ENCODE measurements at places on chromosomes 11 and 22.

DNA sequence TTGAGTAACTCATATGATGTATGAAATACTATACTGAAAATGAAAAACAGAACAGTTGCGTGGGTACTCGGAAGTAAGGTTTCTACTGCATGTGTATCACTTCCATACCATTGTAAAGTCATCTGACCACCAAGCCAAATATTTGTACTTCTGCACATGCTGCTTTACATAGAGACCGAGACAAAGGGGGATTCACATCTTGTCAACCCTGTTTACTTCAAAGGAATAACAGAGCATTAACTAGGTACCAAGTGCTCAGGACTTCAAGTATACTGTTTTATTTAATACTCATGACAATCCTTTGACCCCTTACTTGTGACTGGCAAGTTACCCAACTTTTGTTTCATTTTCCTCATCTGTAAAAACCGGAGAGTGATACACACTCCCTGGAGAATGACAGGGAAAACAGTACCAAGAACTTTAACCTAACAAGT, 9.9 kb downstream of the MAPK1 start:
- H3K27ac ChIP-seq, result no peak overlapping the region
- H3K4me1 ChIP-seq, result peaks cover 74% of the 10 kb centered on the region
- no peak overlapping the region for H3K4me3 ChIP-seq
- no peak for DNase-seq

DNA sequence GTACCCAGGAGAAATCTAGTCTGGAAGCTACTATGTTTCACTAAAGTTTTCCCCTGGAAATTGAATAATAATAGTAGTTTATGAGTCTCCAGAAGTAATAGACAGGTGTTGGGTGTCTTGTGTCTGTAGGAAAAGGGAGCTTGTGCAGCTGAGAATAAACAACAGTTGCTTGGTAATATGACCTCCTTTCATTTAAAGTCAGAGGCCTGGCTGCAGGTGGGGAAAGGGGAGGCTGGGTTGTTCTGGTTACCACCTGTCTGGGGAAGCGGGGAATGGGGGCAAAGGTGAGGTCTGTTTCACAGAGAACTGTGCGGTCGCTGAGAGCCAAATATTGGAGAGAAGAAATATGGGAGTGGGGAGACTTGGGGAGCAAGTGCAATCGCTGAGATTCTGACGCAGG, 3.3 kb upstream of the GRAMD1B start:
- no peaks in the 10 kb centered on the region for H3K36me3 ChIP-seq
- no peaks in the 10 kb centered on the region for H3K27me3 ChIP-seq
- no peak for DNase-seq
- H3K27ac ChIP-seq, result no peak overlapping the region

- no peak overlapping the region for H3K4me3 ChIP-seq
- no peaks in the 10 kb centered on the region for H3K4me1 ChIP-seq
- DNase-seq, result no peak
- H3K36me3 ChIP-seq, result no peaks in the 10 kb centered on the region
These were observed 67.2 kb downstream of the CECR2 start for GRCh38 chr22:17436382-17436980.

DNA sequence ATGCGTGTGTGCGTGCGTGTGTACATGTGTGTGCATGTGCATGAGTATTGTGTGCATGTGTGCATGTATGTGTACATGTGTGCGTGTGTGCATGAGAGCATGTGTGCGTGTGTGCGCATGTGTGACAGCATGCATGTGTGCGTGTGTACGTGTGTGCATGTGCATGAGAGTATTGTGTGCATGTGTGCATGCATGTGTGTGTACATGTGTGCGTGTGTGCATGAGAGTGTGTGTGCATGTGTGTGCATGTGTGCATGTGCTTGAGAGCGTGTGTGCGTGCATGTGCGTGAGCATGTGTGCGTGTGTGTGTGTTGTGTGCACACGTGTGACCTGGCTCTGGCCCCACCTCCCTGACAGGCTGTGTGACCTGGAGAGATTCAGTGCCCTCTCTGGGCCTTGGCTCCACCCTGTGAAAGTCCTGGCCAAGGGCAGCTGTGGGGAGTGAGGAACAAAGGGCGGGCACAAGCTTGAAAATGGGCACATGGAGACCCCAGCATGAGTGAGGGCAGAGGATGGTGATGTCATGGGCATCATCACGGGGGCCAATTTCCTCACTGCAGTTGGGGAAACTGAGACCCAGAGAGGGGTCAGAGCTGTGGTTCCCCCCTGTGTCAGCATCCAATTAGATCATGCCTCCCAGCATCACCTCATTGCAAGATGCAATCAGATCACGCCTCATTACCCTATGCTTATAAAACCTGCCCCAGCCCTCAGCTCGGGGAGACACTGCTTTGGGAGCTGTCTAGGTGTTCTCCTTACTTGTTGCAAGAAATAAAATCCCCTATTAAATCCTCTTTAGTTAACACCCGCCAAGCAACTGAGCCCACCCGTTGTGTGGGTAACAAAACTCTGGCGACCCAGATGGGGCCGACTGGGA, 658 bp downstream of the ACY3 start:
- no peaks in the 10 kb centered on the region for H3K27me3 ChIP-seq
- peak overlapping the region; percentile 64 for H3K27ac ChIP-seq
- no peaks in the 10 kb centered on the region for H3K36me3 ChIP-seq
- H3K4me1 ChIP-seq, result peaks cover 44% of the 10 kb centered on the region
- H3K4me3 ChIP-seq, result peak overlapping the region; percentile 61

- no peak for DNase-seq
- H3K4me1 ChIP-seq, result no peaks in the 10 kb centered on the region
- H3K27me3 ChIP-seq, result no peaks in the 10 kb centered on the region
- no peaks in the 10 kb centered on the region for H3K36me3 ChIP-seq
- H3K27ac ChIP-seq, result no peak overlapping the region
- H3K4me3 ChIP-seq, result no peak overlapping the region
These were observed 55.0 kb upstream of the DEPDC7 start for GRCh38 chr11:32960553-32961164.

- H3K27me3 ChIP-seq, result no peaks in the 10 kb centered on the region
- DNase-seq, result no peak
- no peaks in the 10 kb centered on the region for H3K36me3 ChIP-seq
- no peak overlapping the region for H3K27ac ChIP-seq
These were observed 32.1 kb downstream of the RAB30 start for GRCh38 chr11:83039566-83039965.

- H3K36me3 ChIP-seq, result no peaks in the 10 kb centered on the region
- DNase-seq, result no peak
- no peak overlapping the region for H3K4me3 ChIP-seq
- H3K27ac ChIP-seq, result no peak overlapping the region
These were observed 444.4 kb downstream of the DLG2 start for GRCh38 chr11:85182441-85183387.

DNA sequence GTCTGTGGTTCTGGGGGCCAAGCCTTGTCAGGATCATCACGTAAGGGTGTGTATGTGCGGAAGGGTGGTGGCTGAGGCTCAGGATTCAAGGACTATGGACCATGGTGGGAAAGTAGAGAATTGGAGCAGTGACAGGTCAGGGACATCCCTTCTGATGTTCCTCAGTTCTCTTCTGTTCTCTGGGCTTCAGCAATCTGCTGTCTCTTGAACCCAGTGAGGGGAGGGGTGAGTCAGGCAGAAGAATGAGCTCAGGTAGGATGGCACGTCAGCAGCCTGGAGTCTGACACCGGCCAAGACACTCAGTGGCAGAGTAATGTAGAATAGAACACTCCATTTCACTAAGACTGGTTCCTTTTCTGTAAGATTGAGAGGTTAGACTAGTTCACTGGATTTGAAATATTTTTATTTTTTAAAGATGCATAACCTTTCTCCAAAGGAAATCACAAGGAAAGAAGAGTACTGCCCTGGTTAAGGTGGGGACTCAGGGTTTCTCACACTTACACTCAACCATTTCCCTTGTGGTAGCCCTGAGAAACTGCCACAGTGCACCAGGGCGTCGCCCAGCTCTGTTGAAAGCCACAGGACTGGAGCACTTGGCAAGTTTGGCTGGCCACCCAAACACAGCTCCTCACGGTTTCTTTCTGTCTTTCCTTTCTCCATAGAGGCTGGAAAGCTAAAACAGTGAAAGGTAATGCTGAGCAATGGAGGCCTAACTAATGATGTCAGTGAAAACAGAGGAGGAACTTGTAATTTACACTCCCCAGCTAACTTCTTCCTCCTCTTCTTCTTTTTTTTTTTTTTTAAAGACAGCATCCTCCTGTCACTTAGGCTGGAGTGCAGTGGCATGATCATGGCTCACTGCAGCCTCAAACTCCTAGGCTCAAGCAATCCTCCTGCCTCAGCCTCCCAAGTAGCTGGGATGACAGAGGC, 23.1 kb upstream of the MICAL2 start:
- H3K27me3 ChIP-seq, result no peaks in the 10 kb centered on the region
- H3K36me3 ChIP-seq, result no peaks in the 10 kb centered on the region
- peak; percentile 16 for DNase-seq
- H3K4me1 ChIP-seq, result peaks cover 66% of the 10 kb centered on the region
- no peak overlapping the region for H3K27ac ChIP-seq
- peak overlapping the region; percentile 19 for H3K4me3 ChIP-seq

DNA sequence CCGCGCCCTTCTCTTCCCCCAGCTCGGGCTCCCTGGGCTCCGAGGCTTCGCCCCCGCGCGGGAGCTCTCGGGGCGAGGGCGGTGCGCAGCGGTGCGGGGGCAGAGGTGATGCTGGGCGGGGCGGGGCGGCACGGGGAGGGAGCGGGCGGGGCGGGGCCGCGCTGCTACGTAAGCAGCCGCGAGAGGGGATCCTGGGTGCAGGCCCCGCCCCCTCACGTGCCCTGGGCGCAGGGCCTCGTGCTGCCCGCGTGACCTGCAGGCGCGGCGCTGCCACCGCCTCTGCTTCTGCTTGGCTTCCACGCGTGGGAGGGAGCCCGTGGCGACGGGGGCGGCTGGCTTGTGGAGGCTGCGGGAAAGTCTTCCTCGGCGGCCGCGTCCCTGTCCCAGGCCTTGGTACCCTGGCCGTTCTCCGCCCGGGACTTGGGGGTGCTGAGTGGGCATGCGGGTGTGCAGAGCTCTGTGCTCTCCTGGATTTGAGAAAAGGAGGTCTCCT, 132.6 kb upstream of the HSD17B12 start:
- H3K27me3 ChIP-seq, result peaks cover 13% of the 10 kb centered on the region
- DNase-seq, result no peak
- no peak overlapping the region for H3K27ac ChIP-seq
- H3K4me1 ChIP-seq, result no peaks in the 10 kb centered on the region
- H3K4me3 ChIP-seq, result no peak overlapping the region

GRCh38 chr22:20776624-20777405, 2.9 kb downstream of the SERPIND1 start:
- DNase-seq, result no peak
- H3K27ac ChIP-seq, result peak overlapping the region; percentile 71
- H3K4me1 ChIP-seq, result no peaks in the 10 kb centered on the region

DNA sequence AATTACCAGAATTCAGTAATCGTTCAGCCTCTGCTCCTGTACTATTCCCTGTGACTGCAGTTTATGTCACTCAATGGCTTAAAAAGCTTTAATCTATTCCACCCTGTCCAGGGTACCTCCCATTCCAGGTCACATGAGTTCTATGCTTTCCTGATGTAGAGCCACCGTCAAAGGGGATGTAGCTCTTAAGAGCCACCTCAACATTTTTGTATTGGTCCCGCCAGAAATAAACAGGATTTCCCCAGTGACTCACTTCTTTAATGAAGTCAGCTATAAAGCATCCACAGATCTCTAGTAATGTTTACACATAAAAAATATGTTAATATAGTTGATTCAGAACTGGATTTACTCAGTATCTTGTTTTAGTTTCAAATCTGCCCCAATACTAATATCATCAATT, 1.3 kb upstream of the OR8D1 start:
- no peaks in the 10 kb centered on the region for H3K36me3 ChIP-seq
- H3K4me3 ChIP-seq, result no peak overlapping the region
- H3K4me1 ChIP-seq, result no peaks in the 10 kb centered on the region

- no peaks in the 10 kb centered on the region for H3K36me3 ChIP-seq
- no peak for DNase-seq
- no peak overlapping the region for H3K4me3 ChIP-seq
- no peaks in the 10 kb centered on the region for H3K4me1 ChIP-seq
These were observed 63.4 kb downstream of the GRAMD1B start for GRCh38 chr11:123493349-123494063.

DNA sequence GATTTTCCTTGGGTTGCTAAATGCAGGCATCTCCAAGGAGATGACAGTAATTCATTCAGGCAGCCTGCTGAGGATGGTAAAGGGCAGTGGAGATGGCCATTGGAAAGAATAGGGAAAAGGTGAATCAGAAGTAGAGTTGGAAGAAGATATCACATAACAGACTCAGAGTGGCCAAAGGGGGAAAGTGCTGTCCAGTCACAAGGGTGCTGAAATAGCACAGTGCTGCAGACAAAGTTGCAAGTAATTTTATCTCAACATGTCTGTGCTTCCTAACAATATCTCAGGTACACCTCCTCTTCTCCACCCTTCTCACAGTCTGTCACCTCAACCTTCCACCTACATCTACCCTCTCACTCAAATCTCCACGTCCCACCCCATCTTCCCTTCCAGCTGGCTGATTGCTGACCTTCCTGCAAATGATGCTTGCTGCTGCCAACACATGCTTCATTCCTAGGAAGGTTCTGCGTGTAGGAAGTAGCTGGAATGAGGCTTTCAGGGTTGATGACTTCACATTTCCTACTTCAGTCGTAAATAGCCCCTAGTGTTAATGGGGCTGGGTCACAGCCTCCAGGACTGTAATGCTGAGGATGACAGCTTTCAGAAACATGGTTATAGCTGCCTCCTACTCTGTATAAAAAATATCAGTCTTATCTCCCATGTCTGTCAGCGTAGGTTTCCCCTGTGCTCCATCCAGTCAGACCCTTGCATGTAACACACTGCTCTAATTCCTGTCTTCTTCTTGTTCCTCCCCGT, 123.9 kb downstream of the CTNND1 start:
- H3K36me3 ChIP-seq, result no peaks in the 10 kb centered on the region
- H3K4me3 ChIP-seq, result no peak overlapping the region
- no peak overlapping the region for H3K27ac ChIP-seq
- no peak for DNase-seq
- H3K4me1 ChIP-seq, result no peaks in the 10 kb centered on the region

DNA sequence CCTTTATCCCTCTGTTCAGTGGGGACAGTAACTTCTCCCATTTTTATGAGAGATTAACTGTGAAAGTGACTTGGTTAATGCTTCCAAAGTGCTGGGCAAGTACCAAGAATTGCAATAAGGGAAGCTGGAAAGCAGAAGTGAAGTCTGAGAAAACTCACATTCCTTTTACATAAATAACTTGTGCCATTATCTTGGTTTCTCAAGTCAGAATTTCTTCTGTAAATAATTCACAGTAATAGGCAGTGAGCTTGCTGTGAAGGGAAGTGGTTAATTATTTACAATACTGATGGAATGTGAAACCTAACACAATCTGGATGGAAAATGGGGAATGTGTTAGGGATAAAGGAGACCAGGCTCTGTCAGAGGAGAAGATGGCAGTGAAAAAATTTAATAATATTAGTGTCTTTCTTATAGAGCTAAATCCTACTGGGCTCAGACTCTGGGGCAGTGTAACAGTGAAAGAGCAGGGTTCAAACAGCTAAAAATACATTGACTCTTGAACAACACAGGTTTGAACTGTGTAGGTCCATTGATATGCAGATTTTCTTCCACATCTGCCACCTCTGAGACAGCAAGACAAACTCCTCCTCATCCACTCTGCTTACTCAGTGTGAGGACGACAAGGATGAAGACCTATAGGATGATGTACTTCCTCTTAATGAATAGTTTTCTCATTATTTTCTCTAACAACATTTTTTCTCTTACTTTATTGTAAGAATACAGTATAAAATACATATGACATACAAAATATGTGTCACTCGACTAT, 251.5 kb upstream of the ISX start:
- no peaks in the 10 kb centered on the region for H3K27me3 ChIP-seq
- no peak for DNase-seq
- H3K36me3 ChIP-seq, result no peaks in the 10 kb centered on the region
- no peaks in the 10 kb centered on the region for H3K4me1 ChIP-seq
- H3K4me3 ChIP-seq, result no peak overlapping the region
- no peak overlapping the region for H3K27ac ChIP-seq

GRCh38 chr11:96794152-96794551, 404.3 kb downstream of the JRKL start:
- no peaks in the 10 kb centered on the region for H3K36me3 ChIP-seq
- H3K4me3 ChIP-seq, result no peak overlapping the region
- no peaks in the 10 kb centered on the region for H3K27me3 ChIP-seq
- no peak for DNase-seq
- no peak overlapping the region for H3K27ac ChIP-seq

Data from CD8-positive, alpha-beta memory T cell (primary cell).